Activated CD4-positive, alpha-beta T cell treated with anti-CD3 and anti-CD28 coated beads for 24 hours (primary cell): ENCODE measurements at places on chromosomes 1 and 21.

GRCh38 chr1:28855469-28855951 lies 43.5 kb downstream of the OPRD1 start:
- DNase-seq: no peak

DNA sequence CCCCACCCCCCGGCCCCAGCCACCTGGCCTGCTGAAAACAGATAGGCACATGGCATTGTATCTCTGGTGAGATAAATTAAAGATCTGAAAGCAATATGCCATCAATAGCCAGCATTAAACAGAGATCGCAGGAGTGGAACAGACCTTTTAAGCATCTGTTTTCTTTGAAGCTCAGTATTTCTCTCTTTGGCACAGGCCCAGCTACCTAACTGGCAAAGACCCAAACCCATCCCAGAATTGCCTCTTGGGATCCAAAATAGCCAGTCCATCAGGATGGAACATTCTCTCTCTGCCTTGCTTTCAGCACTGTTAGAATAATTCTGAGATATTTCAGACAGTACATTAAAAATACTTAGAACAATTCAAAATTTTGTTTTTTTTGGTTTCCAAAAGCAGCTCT lies 46.0 kb downstream of the KCNJ6 start:
- DNase-seq: no peak

GRCh38 chr1:1173061-1173792 lies 453 bp upstream of the TTLL10 start:
- no peak for DNase-seq

GRCh38 chr21:42343101-42343500 lies 7.7 kb downstream of the TFF2 start:
- DNase-seq: no peak

DNA sequence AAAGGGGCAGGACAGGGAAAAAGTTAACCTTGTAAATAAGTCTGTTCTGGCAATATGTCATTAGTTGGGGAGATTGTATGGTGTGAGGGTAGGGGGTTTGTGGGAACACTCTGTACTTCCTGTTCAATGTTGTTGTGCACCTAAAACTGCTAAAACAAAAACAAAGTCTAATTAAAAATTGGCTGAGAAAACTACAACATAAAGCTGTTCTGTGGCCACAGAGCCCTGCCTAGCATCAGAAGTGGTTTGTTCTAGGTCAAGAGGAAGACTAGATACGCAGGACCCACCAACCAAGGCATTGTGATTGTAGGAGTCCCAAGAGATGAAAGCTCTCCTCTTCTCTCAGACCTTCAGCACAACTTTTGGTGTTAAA lies 81.0 kb upstream of the LRRC8D start:
- DNase-seq: no peak

DNA sequence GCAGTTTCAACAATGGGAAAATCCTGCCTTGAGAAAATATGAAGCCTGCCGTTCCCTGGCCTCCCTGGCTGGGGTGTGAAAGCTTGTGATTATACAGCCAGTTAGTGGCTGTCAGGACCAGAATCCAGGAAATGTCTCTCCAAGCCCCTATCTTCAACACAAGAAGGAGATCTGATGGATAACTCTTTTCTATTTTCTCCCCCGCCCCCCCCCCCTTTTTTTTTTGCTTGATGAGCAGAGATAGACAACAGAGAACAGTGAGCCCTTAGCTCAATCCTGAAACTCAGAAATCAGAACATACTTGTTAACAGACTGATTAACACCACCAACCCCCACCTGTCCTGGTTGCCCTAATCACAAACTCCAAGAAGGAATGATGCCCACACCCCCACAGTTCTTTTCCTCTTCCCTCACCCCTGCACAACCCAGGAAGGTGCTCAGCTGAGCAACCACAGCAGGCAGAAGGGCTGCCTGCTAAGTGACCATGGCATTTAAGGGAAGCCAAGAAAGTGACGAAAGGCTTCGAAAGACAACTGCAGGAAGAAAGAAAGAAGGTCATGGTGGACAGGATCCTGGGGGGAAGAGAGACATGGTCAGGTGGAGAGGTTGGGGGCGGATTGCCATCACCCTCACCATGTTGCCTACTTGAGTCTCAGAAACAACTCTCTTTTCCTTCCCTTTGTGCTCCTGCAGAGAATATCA lies 12.3 kb upstream of the DENND2D start:
- DNase-seq: no peak

DNA sequence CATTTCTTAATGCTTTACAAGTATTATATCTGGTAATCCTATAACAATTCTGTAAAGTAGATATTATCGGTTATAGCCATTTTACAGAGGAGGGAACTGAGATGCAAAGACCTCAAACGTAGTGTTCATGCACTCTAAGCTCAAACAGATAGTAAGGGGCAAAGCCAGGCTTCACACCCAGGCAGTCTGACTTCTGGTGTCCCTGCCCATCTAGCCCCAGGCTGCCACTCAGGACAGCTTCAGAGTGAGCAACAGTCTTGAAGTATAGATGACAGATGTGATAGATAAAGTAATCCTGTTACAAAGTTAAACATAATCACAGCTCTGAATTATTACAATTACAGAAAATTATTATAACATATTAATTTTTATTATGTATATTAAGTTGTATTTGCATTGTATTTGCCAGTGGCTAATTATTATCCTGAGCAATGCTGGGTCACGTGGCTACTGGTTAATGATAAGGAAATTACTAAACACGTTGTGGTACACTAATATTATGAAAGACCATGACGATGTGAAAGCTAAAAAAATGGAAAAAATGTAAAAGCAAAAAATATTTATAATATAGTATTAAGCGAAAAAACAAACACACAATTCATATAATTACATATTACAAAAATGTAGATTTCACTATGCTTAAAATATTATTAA lies 6.1 kb upstream of the TRAF3IP3 start:
- no peak for DNase-seq
